Activated effector memory CD4-positive, alpha-beta T cell treated with anti-CD3 and anti-CD28 coated beads, Interleukin-2, amount 50 U/mL, for 16 hours (primary cell): ENCODE measurements at places on chromosomes 7 and 10.

DNA sequence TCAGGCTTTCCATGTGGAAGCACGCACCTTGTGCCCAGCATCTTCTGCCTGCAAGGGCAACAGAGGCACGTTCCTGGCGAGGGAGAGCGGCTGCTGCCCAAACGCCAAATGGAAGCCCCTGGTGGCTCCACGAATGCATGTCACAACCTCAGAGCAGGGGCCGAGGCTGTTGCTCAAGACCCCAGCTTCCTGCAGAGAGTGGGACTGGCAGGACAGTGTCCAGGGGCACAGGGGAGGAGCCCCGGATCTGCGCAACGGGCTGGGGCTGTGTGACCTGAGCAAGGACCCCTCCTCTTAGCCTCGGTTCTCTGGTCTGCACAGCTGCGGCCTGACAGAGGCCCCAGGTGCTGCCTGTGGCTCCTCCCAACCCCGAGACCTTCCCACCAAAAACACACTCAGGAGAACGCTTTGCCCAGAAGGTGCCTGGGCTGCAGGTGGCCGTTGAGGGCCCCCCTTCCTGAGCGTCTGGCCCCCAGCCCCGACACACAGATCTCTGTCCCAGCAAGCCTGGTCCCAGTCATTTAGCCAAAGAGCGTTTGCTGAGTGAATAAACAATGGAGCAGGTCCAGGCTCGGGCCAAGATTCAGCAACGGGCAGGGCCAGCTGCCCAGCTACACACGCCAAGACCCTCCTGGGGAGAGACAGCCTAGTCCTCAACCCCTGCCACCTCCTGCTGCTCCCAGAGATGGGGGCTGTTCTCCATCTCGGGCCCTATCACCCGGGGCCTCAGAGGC lies 1.2 kb downstream of the MICALL2 start:
- DNase-seq = no peak

DNA sequence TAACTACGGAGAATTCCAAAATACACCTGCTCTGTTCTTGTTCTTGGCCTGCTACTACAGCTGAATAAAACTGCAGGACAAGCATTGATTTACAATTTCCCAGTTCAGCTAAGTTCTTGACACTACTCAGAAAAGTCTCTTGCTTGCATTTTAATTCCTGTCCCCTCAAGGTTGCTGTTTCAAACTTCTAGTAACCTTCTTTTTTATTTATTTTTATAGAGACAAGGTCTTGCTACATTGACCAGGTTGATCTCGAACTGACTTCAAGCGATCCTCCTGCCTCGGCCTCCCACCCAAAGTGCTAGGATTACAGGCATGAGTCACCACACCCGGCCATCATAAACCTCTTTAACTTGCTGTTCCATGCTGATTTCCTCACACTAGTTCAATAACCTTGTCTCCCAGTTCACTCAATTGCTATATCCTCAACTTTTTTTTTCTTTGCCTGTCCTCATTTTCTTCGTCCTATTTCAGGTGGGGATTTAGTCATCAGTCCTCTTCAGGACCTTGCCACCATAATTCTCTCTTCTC lies 79.9 kb downstream of the ARHGAP21 start:
- DNase-seq = no peak

DNA sequence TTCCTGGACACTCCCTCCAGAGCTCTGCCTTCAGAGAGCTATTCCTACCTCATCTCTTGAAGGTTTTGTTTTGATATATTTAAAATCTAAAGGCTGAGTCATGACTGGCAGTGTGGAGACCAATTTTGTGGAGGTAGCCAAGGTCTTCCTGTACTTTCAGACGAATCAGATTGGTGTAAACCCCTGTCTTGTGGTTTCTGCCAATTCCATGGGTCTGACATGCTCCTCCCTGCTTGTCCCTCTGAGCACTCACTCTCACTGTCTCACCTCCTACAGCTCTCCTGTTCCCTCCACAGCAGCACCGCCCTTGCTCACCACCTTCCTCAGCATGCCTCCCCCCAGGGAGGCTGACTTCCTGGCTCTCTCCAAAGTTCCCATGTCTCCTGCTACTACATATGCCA lies 179.8 kb downstream of the NPSR1 start:
- DNase-seq = no peak

DNA sequence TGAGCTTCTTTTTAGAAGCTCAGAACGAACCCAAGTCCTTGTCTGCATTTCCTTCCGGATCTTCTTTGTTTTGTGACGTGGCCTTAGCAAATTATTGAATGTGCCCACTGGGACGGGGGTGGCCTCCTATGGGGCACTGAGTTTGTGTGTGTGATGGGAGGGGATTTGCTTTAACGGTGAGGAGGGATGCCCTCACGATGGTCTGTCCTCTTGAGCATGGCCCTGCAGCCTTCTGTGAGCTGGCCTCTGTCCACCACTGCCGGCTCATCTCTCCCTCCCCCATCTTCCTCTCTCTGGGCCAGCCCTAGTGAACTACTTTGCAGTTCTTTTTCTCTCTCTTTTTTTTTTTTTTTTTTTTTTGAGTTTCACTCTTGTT lies 62.9 kb upstream of the MKRN1 start:
- DNase-seq = no peak

GRCh38 chr7:155911471-155912105 lies 99.3 kb upstream of the SHH start:
- no peak for DNase-seq

- no peak for DNase-seq
Observed at GRCh38 chr7:21911341-21911875, 34.3 kb downstream of the CDCA7L start.

DNA sequence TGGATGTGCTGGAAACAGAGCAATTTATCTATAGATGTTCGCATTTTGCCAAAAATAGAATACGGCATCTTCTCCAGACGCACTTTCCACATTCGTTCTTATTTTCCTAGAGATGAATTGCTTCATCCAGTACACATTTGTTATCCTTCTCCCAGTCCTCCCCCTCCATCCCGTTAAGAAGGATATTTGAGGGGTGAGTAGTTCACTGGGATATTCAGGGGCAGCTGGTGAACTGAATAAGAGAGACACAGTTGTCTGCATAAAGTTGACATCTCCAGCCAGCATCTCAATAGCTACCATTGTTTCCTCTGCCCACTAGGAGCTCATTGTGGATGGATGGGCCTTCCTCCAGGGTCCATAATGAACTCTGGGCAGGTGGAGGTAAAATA lies 456.8 kb upstream of the NRP1 start:
- DNase-seq = no peak

- DNase-seq = no peak
Observed at GRCh38 chr7:105769901-105770628, 106.3 kb downstream of the ATXN7L1 start.

DNA sequence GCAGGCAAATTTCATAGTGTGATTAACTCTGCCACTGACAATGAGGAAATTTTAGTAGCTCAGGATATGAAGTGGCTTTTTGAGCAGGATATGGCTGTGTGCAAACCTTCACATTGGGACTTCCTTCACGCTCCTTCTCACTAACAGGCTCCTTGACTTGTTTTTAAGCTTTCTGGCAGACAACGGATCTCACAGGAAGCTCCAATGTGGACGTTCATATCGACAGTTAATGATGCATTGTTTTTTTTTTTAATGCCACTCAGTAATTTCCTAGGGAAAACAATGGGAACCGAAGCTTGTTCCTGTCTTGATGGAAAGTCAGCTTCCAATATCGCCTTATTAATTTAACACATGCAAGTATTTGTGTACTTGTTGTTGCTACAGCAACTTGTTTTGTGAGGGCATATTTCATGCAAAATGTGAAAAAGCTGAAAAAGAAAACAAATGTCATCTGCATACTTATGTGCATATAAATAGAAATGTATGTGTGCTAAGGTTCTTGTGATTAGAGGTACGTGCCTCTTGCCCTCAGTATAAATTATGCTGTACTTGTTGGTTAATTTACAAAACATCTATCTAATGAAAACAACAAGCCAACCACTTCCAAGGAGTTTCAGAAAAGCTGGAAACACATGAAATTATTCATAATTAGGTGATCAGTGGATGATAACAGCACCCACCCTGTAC lies 84.7 kb downstream of the NRP1 start:
- no peak for DNase-seq

DNA sequence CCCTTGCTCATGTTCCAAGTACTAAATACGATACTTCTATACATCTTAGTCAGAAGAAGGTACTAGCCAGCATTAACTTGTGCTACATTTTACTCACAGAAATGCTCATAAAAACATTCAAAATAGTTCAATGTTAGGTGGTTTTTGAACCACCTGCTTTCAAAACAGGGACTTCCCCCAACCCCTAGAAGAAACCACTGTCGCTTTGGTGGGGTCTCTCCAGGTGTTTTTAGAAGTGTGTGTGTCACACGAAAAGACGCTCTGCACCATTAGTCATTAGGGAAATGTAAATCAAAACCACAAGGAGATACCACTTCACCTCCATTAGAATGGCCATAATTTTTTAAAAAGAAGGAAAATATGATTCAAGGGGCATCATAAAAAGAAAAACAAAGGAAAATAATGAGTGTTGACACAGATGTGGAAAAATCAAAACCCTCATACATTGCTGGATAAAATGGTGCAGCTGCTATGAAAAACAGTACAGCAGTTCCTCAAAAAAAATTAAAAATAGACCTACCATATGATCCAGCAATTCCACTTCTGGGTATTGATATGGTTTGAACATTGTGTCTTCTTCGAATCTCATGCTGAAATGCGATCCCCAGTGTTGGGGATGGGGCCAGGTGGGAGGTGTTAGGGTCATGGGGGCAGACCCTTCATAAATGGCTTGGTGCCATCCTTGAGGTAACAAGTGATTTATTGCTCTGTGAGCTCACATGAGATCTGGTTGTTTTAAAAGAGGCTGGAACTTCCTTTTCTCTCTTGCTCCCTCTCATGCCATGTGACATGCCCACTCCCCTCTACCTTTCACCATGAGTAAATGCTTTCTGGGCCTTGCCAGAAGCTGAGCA lies 74.2 kb downstream of the MALSU1 start:
- DNase-seq = peak; percentile 80

- DNase-seq = no peak
Observed at GRCh38 chr7:28586736-28587135, 174.4 kb downstream of the CREB5 start.

DNA sequence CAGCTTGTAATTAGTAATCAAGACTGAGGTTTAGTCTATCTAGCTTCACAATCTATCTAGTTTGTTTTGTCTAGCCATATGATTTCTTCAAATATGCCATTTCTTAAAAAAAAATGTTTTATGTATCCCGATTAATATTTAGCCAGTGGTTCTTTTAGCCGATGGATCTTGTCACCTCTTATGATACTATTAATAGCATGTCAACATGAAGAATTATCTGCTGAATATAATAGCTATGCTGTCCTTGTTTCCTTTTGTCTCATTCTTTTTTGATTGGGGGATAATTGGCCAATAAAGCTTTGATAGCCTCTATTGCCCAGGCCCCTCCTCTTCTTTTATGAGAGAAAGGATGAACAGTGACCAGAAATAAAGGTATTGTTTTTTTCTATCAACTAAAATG lies 32.8 kb downstream of the PTEN start:
- no peak for DNase-seq

- no peak for DNase-seq
Observed at GRCh38 chr7:72112992-72113391, 299.1 kb downstream of the CALN1 start.

- DNase-seq = no peak
Observed at GRCh38 chr10:118569241-118569881, 26.1 kb downstream of the PRLHR start.
